ENCODE measurements at places on chromosomes 16 and 17.
A peak's percentile ranks its signal among the peaks of the same experiment; 100 is the strongest.

GRCh38 chr16:70615945-70616344 lies 30.4 kb upstream of the IL34 start:
- DNase-seq, result no peak

GRCh38 chr17:61943117-61943516 lies 15.3 kb upstream of the INTS2 start:
- no peak for DNase-seq

GRCh38 chr16:63129411-63130125 lies 1093.3 kb upstream of the CDH8 start:
- no peak for DNase-seq

DNA sequence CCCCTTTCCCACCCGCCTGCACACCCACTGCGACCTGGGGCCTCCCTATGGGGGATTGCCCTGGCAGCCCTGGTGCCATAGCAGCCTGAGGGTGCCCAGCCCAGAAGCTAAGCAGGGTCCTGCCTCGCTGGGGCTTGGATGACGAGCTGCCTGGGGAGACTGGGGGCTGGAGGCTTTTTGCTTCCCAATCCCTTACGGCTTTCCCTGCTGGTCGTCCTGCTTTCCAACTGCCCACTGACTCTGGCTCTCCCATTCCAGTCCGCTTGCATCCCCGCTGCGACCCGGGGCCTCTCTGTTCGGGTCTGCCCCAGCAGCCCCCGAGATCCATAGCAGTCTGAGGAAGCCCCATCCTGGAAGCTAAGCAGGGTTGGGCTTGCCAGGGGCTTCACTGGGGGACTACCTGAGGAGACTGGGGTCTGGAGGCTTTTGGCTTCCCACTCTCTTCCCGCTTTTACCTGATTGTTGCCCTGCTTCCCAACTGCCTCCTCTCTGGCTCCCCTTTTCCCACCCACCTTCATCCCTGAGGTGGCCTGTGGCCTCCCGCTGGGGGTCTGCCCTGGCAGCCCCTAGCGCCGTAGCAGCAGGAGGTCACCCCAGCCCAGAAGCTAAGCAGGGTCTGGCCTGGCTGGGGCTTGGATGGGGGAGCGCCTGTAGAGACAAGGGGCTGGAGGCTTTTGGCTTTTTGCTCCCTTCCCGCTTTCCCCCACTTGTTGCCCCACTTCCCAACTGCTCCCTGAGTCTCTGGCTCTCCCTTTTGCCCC lies 2292.8 kb downstream of the TP53TG3F start:
- no peak for DNase-seq

GRCh38 chr17:38428112-38428642 lies at the start of gene ARHGAP23:
Gene ARHGAP23, plus strand, starts transcription at chr17:38428464. Its CDS starts 22 bp downstream, at chr17:38428486.
- DNase-seq, result peak; percentile 77

DNA sequence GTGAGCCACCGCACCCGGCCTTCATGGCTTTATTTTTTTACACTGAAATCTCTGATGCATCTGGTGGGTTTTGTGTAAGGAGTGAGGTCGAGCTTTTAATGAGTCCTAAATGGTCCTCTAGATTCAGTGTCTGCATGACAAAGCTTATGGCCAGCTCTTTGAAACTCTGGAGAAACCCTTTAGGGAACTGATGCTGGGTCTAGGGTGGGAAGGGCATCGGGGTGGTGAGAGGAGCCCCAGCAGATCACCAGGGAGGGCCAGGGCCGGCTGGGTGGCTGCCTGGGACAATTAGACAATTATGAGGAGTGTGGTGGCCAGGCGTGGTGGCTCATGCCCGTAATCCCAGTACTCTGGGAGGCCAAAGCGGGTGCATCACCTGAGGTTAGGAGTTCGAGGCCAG lies 93.9 kb downstream of the SEC14L1 start:
- no peak for DNase-seq

DNA sequence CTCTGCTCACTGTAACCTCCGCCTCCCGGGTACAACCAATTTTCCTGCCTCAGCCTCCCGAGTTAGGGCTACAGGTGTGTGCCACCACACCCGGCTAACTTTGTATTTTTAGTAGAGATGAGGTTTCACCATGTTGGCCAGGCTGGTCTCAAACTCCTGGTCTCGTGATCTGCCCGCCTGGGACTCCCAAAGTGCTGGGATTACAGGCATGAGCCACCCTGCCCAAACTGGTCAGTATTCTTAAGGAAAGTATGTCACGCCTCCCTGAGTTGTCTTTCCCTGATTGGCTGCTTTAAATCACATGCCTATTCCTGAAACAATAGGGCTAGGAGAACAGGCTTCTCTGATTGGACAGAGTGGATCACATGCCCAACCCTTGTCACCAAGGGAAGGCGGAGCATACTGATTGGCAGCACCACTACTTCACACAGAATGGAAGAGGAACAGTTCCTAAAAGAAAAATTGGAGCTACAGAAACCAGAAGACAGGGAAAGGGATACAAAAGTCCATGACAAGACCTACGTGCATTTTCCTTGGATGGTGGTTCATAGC lies 17.6 kb upstream of the CYB5B start:
- DNase-seq, result no peak

DNA sequence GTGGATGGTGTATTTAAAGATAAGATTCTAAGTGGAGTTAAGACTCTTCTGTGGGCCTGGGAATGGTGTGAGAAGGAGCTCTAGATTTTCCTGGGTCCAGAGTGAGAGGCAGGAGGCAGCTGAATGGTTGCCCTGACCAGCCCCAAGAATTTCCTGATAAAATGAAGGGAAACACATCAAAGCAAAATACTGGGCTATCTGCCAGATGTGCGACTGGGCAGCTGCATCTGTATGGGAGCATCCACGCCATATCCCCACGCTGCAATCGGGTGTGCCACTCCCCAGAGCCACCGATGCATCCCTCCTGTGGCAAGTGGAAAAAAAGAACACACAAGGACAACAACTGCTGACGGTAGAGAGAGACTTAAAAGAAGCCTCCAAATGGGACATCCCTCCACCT lies 84.3 kb upstream of the COX10 start:
- no peak for DNase-seq

DNA sequence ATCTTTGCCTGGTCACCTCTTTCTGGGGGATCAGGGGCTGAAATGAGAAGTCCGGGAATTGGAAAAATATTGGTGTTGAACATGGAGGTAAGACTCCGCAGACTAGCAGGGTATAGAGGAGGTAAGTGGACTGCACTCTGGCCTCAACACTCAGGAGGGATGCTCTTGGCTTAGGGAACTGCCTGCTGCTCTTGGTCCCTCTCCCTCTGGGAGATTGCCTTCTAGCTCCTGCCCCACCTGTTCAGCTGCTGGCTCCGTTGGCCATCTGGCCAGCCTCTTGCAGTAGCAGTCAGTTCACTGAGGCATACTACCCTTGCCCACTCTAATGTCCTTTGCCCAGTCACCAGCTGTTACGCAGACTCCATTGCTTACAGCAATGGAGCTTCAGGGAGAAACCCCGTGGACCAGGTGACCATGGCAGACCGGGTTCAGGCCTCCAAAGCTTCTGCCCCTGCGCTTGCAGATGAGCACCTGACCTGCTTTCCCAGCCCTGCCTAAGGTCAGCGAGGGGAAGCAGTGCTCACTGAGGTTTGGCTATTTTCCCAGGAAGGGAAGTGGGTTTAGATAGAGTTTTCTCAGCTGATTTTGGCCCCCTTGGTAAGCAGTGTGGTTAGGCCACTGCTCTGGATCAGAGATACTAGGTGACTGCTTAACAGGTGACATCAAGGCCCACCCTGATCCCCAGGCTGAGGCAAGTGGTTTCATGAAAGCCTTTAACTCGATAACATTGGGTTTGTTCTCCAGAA lies 11.9 kb downstream of the CDK5RAP3 start:
- no peak for DNase-seq

DNA sequence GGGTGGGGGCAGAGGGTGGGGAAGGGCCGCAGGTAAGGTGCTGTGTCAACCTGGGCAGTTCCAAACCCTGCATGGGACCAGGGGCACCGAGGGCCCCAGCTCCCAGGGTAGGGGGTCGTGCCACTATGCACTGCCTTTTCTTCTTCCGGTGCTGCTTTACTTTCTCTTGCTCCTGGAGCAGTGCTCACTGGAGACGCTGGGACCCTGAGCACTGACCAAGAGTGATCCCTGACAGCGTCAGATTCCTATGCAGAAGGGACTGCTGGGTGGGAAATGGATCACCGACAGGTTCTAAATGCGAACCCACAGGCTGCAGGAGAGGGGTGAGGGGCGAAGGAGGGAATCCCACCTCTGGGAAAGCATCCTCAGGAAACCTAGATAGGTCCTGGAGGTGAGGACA lies 470.1 kb downstream of the SOX9 start:
- no peak for DNase-seq

DNA sequence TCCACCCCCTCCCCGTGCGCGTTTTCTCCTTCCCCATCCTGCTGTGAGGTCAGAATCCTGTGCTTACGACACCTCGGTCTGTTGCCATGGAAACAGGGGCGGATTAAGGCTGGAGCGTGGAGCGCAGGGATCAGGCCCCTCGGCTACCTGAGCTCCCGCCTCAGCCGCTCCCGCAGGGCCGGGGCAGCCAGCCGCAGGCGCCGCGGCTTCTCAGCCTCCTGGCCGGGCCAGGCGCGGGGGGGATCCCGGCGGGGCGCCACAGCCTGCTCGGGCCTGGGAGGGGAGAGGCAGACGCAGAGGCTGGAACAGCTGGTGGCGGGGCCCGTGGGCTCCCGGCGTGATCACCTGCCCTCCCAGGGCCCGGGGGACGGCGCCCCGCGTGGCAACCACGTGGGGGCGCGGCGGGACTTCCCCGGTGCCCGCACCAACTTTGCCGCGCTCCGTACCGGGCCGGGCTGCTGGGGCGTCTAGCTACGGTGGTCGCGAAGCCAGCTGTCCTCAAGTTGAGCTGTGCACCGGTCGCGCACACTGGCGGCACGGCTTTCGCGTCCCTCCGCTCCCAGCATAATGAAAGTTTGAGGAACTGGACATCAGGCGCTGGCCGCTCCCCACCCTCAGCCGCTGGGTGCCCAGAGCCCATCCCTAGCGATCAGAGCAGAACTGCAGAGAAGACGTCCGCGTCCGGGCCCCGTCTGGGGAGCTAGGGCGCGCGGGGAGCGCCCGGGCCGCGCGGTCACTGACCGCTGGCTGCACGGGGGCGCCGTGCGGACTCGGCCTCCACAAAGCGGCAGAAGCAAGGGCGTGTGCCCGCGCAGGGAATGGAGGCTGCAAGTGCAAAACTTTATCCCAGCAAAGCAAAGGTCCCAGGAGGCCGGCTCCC lies 1.2 kb downstream of the RTN4RL1 start:
- no peak for DNase-seq
